ENCODE measurements at places on chromosomes 13 and 19.

GRCh38 chr13:95184317-95184716, 116.9 kb downstream of the ABCC4 start:
- no peak for DNase-seq

DNA sequence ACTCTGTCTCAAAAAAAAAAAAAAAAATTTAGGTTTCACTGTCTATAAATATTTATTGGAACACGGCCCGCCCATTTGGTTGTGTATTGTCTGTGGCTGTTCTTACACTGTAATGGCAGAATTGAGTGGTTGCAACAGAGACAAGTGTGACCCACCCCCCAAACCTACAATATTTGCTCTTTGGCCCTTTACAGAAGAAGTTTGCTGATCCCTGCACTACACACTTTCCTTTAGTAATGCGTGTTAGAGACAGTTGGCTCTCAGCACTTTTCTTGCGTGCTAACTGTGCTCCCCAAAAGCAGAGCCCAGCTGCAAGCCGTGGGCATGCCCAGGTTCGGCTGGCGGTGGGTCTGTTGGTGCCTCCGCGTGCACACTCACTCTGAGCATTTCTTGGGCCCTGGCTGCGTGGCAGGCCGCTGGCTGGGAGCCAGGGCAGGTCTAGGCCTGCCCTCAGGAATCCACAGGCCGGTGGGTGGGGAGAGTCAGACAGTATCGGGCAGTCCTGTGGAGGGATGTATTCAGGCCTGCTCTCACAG, 72.6 kb downstream of the SIPA1L3 start:
- DNase-seq: peak; percentile 52

- no peak for DNase-seq
Observed at GRCh38 chr13:110448677-110449076, 112.8 kb downstream of the RAB20 start.

DNA sequence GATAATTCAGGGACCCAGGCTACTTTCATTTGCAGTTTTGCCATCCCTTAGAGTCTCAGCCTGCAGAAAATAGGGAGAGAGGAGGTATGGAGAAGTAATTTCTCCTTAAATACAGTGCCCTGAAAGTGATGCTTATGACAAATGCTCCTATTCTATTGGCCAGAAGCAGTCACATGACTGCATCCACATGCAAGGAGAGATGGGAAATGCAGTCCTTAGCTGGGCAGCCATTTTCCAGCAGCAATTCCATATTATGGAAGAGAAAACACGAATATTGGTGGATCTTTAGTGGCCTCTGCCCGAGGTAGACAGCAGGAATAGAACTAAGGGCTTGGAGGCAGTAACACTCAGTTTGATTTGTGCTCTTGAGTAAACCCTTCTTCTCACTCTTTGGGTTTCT, 39.4 kb downstream of the VAV1 start:
- no peak for DNase-seq

DNA sequence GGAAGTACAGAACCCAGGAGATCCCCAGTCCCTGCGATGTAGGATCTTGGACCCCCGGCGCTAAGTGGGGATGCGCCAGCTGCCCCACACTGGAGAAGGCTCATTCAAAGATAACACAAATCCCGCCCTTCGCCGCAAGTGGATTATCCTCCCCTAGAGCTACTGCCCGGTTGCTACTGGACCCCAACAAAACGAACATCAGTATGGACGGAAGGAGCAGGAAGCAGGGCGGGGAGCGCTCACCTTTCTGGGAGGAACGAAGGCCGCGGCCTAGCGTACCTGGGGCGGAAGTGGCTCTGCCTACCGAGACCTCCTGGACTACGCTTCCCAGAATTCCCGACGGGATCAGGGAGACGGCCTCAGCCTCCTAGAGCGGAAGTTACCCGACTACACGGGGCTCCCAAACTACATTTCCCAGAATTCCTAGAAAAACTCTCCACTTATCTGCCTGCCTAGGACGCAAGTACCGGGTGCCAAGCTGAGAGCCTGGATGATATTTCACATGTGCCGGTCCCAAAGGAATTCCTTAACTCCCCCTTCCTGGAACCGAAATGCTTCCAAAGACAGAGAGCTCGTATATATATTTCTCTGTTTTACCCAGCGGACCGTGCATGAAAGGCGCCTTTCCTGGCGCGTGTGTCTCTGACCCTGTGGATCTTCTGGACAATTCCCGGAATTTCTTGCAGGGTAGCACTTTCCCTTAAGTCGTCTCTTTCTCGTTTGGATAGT, at the start of gene ZNF112:
Gene ZNF112, minus strand, starts transcription at position 298 of the 729 bp plus-strand sequence. CDS start 16,141 bp downstream, outside the sequence.
- DNase-seq: no peak

DNA sequence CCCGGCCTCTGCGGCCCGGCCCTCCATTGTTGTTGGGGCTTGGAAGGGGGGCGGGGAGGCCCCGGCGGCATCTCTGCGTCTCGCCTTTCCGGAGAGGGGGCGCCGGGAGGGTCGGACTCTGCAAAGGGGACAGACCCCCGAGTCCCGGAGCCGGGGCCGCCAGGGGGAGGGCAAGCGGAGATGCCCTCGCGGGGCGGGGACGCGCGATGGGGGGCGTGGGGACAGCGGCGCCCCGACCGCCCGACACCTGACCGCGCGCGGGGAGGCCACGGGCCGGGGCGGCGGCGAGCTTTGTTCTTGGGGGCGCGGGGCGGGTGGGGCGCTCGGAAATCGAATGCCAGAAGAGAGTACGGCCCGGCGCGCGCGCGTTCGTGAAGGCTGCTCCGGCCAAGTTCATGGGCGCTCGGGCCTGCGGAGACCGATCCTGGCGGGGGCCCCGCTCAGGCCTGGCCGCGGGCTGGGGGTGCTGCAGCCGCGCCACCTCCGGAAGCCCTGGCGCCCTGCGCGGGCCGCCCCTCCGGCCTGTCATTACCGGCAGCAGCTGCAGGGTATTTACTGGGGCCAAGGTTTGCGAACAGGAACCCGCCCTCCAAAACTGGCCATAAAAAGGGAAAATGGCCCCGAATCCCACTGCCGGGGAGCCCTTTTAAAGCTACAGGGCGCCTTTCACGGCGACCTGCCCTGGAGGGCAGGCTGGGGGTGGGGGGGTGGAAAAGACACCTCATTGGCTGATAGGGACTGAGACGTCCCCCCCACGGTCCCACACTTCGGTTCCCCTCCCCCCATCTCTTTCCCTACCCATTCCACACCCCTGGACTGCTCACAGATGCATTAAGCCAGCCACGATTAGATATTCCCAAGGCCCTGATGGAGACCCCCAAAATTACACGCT, 11.1 kb upstream of the NANOS3 start:
- peak; percentile 67 for DNase-seq

DNA sequence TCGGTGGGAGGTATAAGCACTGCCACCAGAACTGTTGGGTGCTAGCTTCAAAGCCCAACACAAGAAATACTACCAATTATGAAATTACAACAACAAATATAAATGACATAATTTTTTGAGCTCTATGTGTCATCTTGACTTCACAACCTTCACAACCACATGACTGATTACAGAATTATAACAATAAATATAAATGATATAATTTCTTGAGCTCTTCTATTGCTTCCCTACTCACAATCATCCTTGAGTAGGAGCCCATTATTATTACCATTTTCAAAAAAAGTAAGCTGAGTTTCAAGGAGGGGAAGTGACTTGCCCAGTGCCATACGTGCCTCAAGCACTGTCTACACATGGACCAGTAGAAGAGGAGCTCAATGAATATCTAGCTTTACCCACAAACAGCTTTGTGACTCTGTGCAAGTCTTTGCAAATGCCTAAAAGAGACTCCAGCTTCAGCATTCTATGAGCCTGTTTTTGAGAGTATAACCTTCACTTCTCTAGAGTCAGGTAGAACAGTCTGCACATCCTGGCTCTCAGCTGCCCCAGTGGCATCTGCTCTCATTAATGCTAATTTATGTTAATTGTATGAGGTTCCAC, 22.6 kb downstream of the NCAN start:
- DNase-seq: no peak

- DNase-seq: peak; percentile 54
Observed at GRCh38 chr19:33683881-33684537, 62.3 kb downstream of the CHST8 start.

GRCh38 chr13:25300861-25301346, 521 bp upstream of the NUP58 start:
- peak; percentile 74 for DNase-seq

- DNase-seq: no peak
Observed at GRCh38 chr19:28424077-28424476, 788.9 kb downstream of the UQCRFS1 start.

GRCh38 chr13:42740753-42741152, 40.6 kb upstream of the FAM216B start:
- DNase-seq: no peak

GRCh38 chr19:51377422-51377821, 5.0 kb upstream of the NKG7 start:
- no peak for DNase-seq

DNA sequence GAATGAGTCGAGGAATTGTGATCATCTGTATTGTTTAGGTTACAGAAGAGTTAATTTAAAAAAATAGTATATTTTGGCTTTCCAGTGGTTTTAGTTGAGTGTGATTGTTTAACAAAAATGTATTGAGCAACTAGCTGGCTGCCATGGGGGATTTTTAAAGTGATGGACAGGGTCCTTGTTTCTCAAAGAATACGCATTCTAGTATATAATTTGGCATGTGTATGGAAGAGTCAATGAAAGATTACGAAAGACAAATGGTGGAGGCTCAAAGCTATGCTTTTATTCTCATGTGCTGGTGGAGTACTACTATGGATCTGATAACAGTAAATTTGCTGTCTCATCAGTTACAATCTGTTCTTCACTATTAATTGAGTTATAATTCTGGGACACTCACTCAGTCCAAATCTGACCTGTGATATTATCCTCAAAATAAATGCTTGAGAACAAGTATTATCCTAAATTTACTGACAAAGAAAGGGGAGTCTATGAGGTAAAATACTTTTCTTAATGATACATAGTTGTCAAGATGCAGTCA, 240.0 kb downstream of the GPC6 start:
- DNase-seq: no peak

GRCh38 chr13:26053418-26053980, 1.7 kb upstream of the SHISA2 start:
- DNase-seq: no peak

- DNase-seq: no peak
Observed at GRCh38 chr13:43364210-43365038, 341.0 kb downstream of the DNAJC15 start.

GRCh38 chr13:26442541-26442940, 114.9 kb upstream of the WASF3 start:
- DNase-seq: no peak

- DNase-seq: no peak
Observed at GRCh38 chr19:54561840-54562239, 11.8 kb upstream of the LILRA2 start.

DNA sequence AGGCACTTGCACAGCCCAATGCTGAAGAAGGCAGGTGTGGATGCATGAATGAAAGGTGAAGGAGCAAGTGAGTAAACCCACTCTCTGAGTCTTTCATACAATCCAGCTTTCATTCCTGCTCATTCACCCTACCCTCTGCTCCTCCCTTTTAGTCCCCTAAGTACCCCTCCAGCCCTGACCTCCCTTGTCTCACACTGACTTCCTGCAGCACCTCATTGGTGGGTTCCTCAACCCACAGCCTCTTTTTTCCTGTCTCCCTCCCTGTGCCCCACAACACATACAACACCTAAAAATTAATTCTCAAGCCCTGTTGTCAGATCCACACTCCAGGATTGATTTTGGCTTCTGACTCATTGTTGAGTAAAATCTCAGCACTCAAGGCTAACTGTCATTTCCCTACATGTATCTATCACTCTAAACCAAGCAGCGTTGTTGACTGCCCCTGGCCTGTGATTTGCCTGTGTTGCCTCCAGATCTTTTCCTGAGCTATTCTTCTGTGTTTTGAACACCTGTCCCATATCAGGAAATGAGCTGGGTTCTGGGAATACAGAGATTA, 177.3 kb upstream of the SERP2 start:
- no peak for DNase-seq

- no peak for DNase-seq
Observed at GRCh38 chr19:53517114-53517741, 20.7 kb upstream of the ZNF331 start.

DNA sequence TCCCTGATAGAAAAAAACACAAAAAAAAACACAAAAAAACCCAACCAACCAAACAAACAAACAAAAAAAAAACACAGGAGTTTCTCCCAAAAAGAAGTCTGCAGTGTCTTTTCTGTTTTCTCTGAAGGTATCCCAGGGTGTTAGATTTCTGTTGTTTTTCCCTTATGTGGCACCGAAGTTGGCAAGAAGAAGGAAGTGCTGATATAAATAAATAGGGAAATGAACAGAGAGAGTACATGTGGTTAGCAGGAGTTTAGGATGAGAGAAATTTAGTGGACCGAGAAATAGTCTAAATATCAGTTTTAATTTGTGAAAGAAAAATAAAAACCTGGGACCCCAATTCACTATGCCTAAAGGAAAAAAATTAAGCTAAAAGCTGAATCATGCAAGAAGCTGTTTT, 287.0 kb upstream of the SGCG start:
- no peak for DNase-seq

DNA sequence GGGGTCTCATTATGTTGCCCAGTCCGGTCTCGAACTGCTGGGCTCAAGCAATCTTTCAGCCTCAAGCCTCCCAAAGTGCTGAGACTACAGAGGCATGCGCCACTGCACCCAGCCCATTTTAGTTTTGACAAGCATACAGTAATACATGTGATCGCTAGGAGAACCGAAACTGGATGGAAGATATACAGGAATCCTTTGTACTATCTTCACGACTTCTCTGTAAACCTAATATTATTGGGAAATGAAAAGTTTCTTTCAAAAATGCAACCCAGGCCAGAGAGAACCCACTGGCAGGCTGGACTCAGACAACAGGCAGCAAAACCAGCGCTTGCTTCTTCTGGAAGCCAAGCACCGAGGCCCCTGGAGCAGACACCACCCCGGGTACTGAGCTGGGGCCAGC, 9.4 kb downstream of the C19orf12 start:
- no peak for DNase-seq

GRCh38 chr13:90448466-90449037, 898.9 kb upstream of the MIR17HG start:
- no peak for DNase-seq

DNA sequence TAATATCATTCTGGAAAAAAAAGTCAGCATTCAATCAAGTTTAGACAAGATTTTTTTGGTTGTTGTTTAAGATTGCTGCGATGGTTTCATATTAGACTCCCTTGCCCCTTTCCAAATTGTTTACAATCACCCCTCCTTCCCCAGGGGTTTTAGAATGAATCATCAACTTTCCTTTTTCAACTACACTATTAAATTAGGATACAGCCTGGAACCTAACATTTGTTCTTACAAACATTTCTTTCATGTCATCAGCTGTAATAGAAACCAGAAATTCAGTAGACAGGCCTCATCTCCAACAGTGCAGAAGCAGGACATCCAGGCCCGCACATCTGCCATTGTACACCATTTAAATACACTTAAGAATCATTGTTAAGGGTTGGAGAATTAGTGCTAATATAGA, 44.4 kb upstream of the WDFY2 start:
- no peak for DNase-seq

GRCh38 chr13:99335603-99336002, 28.4 kb upstream of the GPR183 start:
- DNase-seq: no peak

Data from activated effector memory CD4-positive, alpha-beta T cell treated with anti-CD3 and anti-CD28 coated beads, Interleukin-2, amount 50 U/mL, for 16 hours (primary cell).